ENCODE measurements at places on chromosomes 1 and 21.

- DNase-seq, result no peak
These were observed 114.3 kb downstream of the DMRTB1 start for GRCh38 chr1:53573522-53573921.

- no peak for DNase-seq
These were observed 94.1 kb downstream of the SIK1 start for GRCh38 chr21:43332861-43333297.

DNA sequence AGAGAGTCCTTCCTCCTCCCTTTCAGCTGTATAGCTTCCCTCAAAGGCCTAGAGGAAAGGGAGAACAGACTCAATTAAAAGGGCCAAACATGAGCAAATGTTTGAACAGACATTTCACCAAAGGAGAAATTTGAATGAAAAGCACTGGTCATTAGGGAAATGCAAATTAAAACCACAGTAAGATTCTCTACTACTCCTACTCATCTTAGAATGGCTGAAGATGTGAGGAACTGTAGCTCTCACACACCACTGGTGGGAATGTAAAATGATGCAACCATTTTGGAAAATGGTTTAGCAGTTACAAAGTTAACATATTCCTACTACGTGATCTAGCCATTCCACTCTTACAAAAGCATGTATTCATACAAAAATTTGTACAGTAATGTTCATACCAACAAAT is 253.0 kb upstream of the HOOK1 start:
- DNase-seq, result no peak

DNA sequence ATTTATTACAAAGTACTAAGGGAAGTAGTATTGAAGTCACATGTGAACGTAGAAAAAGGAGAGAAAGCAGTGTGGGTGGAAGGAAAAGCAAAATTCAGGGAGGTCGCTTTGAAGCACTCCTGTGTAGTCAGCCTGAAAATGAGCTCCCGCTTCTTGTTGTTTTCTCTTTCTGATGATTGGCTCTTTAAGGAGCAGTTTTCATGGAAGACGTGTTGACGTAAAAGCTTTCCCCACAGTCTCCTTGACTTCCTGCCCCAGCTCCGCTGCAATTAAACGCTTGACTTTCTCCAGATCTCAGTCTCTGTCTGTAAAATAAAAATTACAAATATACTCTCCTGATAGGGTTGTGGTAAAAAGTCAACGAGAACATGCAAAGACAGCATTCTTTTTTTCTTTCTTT is 661.5 kb upstream of the ZP4 start:
- no peak for DNase-seq

DNA sequence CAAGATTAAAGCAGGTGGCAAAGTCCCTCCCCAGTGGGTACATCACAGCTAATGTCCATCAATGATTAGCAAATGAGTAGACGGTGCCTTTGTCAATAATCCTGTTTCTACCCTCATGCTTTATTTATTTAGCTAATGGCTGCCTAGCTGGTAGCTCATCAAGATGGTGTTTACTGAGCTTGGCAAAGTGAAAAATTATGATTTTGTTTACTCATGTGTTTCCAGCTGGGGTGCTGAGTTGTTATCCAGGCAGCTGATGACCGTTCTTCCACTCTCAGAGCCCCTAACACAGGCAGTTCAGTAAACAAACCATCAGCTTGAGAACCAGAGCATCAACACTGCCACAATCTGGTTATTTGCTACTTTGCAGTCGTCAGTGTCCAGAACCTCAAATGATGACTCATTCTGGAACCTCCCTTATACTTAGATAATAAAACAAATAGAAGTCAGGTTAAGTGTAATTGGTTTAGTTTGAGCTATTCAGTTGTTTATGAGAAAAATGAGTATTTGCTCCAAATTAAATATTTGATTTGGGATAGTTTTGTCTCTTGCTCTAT is 163.9 kb downstream of the ST6GALNAC5 start:
- DNase-seq, result no peak

DNA sequence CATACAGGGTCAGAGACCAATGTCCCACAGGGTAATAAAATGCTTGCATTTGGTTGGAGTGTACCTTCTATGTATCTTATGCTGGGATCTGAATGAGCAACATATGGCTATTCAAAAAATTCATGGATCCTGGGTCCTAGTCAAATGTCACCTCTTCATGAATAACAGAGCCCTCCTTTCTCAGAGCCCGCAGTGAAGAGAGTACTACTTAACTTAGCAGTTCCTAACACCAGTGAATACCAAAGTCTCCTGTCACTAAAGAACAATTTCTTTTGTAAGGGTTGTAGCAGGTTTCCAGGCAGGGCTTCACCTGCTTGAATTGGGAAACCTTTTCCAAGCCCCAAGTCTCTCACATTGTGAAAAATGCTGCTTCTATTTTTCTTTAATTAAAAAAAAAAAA is 483.0 kb upstream of the DEPDC1 start:
- no peak for DNase-seq

DNA sequence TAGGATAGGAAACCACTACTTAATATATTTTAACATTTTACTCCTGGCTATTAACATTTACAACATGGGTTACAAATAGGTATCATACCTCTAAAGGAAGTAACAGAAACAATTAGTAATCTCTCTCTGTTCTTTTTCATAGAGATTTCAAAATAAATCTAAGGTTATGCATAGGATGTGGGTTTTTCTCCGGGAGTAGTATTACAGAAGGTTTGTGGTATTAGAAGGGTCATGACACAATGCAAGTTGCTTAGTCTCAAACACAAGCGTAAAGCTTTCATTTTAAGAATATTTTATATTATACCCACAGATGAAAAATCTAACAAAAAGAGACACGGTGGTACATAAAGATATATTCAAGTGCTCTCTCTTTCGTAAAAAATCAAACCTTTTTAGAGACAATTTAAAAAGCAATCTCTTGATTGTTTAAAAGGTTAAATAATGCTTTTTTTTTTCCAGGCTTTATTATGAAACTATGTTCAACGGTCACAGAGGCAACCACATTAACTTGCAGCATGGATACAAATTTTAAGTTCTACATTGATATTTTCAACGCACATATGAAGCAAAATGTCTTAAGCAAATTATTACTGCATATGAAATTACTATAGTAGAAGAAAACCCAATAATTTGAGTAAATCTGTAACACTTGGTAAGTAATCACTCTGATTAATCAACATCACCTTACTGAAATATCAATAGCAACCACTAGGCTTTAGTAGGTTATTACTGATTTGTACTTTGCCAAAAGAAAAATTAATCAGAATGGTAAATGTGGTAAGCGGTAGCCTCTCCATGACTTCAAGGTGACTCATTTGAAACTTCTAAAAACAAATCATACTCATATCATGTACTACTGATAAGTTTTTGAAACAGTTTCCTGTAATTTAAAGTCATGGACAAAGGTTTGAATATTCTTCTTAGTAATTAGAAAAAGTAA is 97.4 kb upstream of the GFI1 start:
- DNase-seq, result no peak

- DNase-seq, result no peak
These were observed 7.5 kb upstream of the PTPN7 start for GRCh38 chr1:202167708-202168415.

GRCh38 chr1:40032240-40032891 is 8.2 kb upstream of the CAP1 start:
- peak; percentile 34 for DNase-seq

- no peak for DNase-seq
These were observed 11.6 kb upstream of the MRPS14 start for GRCh38 chr1:175034775-175035174.

- DNase-seq, result no peak
These were observed 170.5 kb downstream of the HFM1 start for GRCh38 chr1:91234181-91234580.

- no peak for DNase-seq
These were observed 10.2 kb downstream of the TAS1R2 start for GRCh38 chr1:18849261-18849711.

- DNase-seq, result no peak
These were observed 25.0 kb downstream of the SLAMF1 start for GRCh38 chr1:160621633-160622413.

- no peak for DNase-seq
These were observed 76.6 kb upstream of the ACTRT2 start for GRCh38 chr1:2944705-2945104.

DNA sequence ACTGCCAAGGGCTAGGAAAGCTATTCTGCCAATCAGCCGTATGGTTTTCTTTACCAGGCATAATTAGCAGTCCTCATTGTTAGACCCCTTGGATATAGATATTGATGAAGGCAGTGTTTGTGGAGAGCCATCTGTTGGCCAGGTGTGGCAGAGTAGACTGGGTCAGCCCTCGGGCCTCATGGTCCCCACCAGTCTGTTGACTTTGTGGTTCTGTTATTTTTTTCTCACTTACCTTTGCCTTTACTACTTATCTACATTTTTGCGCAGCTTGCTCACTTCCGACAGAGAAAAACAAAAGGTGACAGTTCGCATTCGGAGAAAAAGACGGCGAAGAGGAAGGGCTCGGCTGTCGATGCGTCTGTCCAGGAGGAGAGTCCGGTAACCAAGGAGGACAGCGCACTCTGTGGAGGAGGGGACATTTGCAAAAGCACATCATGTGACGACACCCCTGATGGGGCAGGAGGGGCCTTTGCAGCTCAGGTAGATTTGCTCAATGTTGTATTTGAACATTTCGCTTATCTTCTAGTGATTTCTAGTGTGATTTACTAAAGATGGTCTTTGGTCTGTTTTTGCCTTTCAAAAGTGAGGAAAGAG is 2.3 kb downstream of the PCNT start:
- DNase-seq, result no peak

DNA sequence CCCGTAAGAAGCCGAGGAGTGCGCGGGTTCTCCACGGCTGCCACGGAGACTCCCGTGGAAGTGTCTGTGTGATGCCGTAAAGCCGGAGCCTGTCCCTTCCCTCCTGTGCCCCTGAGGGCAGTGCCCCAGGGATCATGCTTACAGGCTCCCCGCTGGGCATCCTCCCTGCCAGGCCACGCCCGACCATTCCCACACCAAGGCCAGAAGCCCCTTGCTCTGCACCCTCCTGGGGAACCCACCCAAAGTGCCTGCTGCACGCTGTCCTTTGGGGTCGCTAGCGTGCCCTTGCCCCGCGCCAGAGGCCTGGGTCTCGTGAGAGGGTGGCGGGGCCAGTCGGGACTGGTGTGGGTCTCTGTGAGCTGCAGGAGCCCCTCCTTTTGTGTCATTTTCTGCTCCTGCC is 228.5 kb upstream of the C1orf174 start:
- DNase-seq, result no peak

GRCh38 chr1:177451191-177451590 is 280.4 kb downstream of the BRINP2 start:
- no peak for DNase-seq

DNA sequence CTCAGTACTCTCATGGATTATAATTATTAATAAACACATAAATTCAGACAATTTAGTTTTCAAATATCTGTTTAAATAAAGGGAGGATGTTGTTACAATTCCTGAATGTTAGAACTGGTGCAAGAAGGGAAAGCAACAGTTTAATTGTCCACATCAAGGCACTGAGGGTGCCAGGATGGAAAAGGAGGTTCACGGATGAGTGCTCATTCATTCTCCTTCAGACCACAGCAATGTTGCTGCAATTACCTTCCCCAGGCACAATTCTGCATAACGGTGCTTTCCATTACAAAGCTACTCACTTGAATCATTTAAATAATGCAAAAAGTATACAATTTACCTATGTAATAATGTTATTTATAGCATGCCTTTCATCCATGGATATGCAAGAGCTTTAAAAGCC is 52.3 kb upstream of the COG2 start:
- no peak for DNase-seq

- DNase-seq, result no peak
These were observed 46.1 kb downstream of the FGGY start for GRCh38 chr1:59342801-59343575.

- DNase-seq, result no peak
These were observed 239.4 kb downstream of the PLPP3 start for GRCh38 chr1:56339786-56340465.

DNA sequence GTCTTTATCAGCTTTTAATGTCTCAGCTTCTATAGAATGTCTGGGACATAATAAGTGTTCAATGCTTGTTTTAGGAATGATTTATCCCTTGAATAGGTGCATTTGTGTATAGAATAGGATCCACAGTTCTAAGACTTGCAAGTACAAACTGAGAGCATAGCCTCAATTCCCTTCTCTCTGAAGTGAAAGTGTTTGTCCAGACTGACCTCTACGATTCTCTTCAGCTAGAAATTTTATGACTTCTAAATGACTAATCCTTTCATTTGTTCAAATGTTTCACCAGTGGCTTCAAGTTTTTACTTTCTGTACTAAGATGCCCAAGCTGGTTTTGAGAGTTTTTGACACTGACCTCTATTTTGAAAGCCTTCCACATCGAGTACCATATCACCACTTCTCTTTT is 608.2 kb upstream of the ADGRL4 start:
- DNase-seq, result no peak

- no peak for DNase-seq
These were observed 939 bp upstream of the CCN1 start for GRCh38 chr1:85579622-85580021.

DNA sequence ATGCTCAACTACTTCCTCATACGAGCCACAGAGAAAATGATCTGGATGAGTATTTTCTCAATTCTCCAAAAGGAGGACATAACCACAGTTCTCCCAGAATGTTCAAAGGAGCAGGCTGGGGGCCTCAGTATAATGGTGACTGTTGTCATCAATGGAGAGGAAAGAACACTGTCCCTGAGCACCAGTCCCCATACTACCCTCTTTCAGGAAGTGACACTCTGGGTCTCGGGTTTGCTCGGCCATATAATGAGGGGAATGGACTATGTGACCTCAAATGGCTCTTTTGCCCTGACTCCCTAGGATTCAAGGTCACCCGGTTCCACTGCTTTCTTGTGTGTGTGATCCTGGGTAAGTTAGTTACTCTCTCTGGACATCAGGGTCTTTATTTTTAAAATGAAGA is 22.8 kb downstream of the SLC9A1 start:
- DNase-seq, result no peak

GRCh38 chr1:54081306-54082270 is 28.2 kb downstream of the TCEANC2 start:
- DNase-seq, result peak; percentile 23

DNA sequence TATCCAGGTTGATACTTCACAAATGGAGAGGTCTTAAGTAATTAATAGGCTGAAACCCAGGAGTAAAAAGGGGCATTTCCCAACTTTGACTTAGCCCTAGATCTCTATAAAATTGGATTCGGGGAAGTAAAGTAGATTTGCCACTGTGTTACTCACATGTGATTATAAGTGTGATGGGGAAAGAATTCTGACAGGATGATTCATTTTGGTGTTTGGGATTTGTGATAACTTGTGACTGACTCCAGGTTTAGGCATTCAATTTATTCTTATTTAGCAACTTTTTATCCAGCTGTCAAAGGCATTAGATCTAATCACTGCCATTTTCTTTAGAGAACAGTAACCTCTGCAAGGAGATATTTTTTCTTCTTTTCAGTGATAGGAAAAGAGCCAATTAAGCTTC is 175.5 kb downstream of the ASTN1 start:
- DNase-seq, result no peak

GRCh38 chr21:42518215-42518614 is 4.6 kb downstream of the SLC37A1 start:
- DNase-seq, result no peak

DNA sequence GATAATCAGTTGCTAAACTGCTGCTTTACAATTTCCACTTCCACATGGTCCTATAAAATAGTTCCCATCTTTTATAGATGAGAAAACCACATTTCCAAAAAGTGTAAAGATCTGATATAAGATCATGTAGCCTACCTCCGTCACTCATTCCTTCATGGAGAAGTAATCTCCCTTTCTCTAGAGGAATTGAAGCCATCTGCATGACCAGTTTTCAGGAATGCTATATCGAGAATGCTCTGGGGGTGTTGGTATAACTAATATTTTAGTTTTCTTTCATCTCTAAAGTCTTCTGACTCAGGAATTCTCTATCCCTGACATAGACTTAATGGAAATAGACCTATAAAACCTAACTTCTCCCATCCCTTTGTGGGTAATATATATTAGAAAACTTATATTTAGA is 173.0 kb upstream of the UBE2U start:
- DNase-seq, result no peak
